ENCODE measurements at places on chromosomes 5 and 9.

DNA sequence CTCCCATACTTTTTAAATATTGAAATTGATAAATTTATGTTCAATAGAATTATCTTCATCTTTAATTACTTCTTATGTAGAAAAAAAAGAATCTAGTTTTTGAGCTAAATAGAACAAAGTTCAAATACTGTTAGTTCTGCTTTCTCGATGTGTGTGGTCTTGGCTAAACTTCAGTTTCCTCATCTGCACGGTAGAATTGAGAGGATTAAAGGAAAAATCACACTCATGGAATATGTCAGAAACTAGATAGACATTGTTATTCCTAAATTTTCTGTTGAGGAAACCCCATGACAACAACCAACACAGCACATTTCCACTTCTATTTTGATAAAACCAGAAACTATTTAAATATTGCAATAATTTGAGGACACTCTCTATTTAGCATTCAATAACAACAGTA, 100.3 kb downstream of the MUSK start:
- no peak for DNase-seq

- DNase-seq: peak; percentile 68
Measured at GRCh38 chr5:179166886-179167841, 107.0 kb downstream of the ZNF354C start.

GRCh38 chr5:68533051-68533450, 317.5 kb downstream of the PIK3R1 start:
- no peak for DNase-seq

GRCh38 chr9:36119476-36119875, 17.1 kb upstream of the GLIPR2 start:
- no peak for DNase-seq

DNA sequence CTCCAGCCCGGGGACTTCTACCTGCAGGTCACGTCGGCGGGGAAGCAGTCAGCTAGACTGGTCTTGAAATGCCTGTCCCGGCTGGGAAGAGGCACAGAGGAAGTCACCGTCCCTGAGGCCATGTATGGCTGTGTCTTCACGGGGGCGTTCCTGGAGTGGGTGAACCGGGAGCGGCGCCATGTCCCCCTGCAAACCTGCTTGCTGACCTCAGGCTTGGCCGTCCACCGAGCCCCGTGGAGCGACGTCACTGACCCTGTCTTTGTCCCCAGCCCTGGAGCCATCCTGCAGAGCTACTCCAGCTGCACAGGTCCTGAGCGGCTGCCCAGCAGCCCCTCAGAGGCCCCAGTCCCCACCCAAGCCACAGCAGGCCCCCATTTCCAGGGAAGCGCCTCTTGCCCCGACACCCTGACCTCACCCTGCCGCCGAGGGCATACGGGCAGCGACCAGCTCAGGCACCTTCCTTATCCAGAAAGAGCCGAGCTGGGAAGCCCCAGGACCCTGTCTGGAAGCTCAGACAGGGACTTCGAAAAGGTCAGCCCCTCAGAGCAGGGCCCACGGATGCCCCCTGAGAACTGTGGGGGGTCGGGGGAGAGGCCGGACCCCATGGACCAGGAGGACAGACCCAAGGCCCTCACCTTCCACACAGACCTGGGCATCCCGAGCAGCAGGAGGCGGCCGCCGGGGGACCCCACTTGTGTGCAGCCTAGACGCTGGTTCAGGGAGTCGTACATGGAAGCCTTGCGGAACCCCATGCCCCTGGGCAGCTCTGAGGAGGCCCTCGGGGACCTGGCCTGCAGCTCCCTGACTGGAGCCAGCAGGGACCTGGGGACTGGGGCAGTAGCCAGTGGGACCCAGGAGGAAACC, 47.8 kb downstream of the PLEKHG4B start:
- no peak for DNase-seq

DNA sequence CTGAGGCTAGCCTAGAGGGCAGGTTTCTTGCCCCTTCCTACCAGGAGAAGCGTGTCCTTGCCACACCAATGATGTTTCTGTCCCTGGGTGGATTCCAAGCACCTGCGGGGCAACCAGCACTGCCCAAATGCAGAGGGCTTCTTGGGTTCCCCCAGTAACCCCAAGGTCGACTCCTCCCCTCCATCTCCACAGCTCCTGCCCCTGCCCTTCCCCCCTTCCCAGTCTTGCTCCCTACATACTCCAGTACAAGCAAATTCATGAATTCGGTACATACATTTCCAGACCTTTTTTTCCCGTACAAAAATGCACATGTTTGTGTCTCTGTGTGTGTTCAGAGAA, 12.8 kb upstream of the JADE2 start:
- DNase-seq: no peak

DNA sequence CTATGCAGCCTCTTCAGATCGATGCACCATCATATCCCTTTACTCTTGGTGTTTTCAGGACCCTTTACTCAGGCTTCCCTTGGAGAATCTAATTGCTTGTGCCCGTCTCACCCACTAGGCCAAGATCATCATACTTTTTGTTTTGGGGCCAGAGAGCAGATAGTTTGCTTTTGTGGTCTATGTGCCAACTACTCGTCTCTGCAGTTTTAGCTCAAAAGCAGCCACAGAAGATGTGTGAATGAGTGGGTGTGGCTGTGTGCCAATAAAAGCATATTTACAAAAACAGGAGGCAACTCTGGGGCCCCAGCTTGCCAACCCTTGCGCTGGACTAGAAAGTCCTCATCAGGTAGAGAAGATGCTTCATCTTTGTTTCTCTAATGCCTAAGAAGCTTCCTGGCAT, 216.8 kb downstream of the SEMA5A start:
- no peak for DNase-seq

DNA sequence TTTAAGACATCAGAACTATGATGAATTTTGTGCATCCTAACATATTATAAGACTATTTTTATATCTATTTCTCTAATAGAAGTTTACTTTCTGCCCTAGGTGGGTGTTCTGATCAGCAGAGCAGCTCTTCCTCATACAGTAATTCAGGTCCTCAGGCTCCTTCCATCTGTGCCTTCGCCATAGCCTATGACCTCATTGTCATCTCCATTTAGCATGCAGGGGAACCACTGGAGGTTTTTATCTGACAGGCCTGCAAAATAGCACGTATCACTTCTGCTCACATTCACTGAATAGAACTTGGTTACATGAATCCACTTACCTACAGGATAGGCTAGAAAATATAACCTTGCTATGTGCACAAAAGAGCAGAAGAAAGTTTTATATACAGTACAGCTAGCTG, 159.4 kb upstream of the CCNH start:
- DNase-seq: no peak

- no peak for DNase-seq
Measured at GRCh38 chr5:117657541-117657940, 1082.9 kb upstream of the SEMA6A start.

GRCh38 chr5:7991125-7991821, 122.3 kb downstream of the MTRR start:
- no peak for DNase-seq

GRCh38 chr5:28788954-28789353, 1750.6 kb upstream of the CDH9 start:
- no peak for DNase-seq

DNA sequence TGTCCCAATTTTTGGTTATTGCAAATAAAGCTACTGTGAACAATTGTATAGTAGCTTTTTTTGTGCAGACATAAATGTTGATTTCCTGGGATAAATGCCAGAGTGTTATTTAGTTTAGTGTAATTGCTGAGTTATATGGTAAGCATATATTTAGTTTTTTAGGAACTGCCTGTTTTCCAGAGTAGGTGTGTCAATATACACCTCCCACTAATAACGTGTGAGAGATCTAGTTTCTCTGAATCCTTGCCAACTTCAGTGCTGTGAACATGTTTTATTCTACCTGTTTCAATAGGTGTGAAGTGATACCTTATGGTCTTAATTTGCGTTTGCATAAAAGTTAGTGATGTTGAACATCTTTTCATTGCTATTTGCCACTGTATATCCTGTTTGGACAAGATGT, 9.1 kb upstream of the OR2S2 start:
- DNase-seq: no peak

DNA sequence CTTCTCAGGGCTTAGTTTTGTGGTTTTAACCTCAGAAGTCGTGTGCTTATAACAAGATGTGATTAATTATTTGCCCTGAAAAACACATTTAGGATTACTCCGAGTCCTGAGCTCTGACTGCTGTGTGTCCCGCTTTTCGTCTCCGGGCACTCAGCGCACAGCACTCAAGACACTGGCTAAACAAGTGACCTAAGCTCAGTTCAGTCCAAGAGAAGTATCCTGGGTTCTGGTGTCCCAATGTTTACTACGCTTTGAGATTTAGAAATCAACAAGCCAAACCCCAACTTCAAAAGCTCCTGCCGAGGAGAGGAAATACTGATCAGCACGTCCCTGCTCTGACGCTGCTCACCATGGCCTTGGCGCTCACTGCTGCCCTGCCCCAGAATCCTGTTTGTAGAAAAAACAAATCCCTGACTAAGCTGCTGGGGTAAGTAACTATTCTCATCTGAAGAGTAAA, 53.2 kb downstream of the IPPK start:
- no peak for DNase-seq

- peak; percentile 75 for DNase-seq
Measured at GRCh38 chr9:128917151-128917849, 3.5 kb upstream of the PHYHD1 start.

- no peak for DNase-seq
Measured at GRCh38 chr9:18092138-18092537, 381.8 kb upstream of the ADAMTSL1 start.

DNA sequence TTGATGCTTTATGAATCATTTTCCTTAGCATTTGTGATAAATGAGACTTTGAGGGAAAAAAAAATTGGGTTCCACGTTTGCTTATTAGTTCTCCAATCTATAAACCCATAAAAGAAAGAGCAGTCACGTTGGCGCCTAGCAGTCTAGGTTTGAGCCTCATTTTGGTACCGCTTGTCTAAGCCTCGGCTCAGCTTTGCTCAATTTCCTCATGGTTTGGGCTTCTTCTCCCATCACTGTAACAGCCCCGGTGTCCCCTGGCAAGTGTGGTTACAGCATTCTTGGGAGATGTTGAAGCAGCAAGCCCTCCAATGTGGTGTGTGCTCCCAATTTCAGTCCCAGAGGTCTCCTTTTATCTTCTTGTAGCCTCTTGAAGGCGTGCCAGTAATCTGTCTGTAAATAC, 578.4 kb downstream of the CDK5RAP2 start:
- no peak for DNase-seq

GRCh38 chr5:87653242-87653641, 240.5 kb upstream of the CCNH start:
- no peak for DNase-seq

DNA sequence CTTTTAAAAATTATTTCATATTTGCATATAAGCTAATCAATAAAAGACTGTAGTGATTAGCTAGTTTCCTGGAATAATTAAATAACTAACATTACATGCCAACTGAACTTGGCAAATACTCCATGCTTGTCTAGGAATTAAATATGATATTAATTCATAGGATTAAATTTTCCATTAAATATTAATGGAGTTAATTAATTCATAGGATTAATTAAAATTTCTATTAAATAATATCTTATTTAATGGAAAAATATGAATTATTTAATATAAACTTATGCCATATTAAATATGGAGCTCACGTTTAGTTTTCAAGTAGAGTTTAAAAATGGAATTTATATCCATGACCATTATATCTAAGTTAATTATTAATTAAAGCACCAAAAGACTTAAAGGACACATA, 517.8 kb upstream of the DAB2 start:
- no peak for DNase-seq

DNA sequence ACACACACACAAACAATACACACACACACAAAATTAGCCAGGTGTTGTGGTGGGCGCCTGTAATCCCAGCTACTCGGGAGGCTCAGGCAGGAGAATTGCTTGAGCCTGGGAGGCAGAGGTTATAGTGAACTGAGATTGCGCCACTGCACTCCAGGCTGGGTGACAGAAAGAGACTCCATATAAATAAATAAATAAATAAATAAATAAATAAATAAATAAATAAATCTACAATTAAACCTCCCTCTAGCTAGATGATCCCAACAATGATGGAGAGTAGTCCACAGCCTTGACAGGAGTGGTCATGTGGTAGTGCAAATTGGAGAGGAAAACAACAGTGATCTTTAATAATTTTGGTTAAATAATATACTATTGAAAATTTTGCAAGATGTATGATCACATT, 1739.0 kb upstream of the C9orf72 start:
- DNase-seq: no peak

- no peak for DNase-seq
Measured at GRCh38 chr5:93674866-93675459, 66.4 kb downstream of the POU5F2 start.

DNA sequence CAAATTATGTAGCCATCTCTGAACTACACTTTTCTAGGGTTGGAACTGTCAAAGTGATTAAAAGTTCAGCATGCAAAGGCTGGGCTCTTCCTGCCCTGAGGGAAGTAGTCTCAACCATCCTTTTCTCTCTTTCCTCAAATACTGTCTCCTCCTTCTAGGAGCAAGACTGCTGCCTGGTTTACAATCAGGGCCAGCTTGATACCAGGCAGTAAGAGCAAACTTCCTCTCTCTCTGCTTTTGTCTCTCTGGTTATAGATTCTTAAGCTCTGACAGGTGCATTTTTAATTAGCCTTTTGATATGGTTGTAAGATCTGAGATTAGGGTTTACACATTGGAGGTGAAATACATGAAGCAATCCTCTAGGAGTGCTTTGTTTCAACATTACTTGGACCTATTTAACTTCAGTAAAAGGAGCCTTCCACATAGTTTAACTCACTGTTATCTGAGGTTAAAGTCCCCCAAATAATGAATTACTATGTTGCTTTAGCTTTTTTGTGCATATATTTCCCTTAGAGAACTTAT, 436.1 kb downstream of the SPATA31D1 start:
- no peak for DNase-seq
